ENCODE measurements at places on chromosomes 16 and 17.

- no peak for DNase-seq
Measured at GRCh38 chr16:72021043-72021442, 12.5 kb downstream of the DHODH start.

DNA sequence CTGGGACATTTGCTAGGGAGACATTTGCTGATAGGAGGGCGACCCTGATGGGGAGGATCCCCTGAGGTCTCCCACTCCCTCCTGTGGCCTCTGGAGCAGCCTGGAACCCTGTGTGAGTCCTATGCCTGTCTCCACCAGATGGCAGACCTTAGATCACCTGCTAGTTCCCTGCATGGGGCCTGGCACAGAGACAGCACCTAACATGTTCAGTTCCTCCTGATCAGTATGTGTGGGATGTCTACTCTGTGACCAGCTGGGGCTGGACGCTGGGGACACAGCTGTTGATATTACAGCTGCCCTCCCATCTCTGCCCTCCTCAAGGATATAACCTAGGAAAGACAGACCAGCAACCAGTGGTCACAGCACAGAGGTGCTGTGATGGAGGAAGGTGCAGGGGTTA is 1.1 kb upstream of the ADCY7 start:
- no peak for DNase-seq

- DNase-seq = no peak
Measured at GRCh38 chr17:60089096-60089806, 10.5 kb upstream of the HEATR6 start.

- DNase-seq = no peak
Measured at GRCh38 chr17:48330421-48330820, 99.6 kb downstream of the SKAP1 start.

- no peak for DNase-seq
Measured at GRCh38 chr16:85750146-85750826, 610 bp downstream of the C16orf74 start.
